Chondrocyte (in vitro differentiated cells): ENCODE measurements at places on chromosomes 12 and 14. TPM values are rescaled to one million over a fixed set of nuclear protein-coding genes. Genes with fewer than 3 reads are reported as not detected.

DNA sequence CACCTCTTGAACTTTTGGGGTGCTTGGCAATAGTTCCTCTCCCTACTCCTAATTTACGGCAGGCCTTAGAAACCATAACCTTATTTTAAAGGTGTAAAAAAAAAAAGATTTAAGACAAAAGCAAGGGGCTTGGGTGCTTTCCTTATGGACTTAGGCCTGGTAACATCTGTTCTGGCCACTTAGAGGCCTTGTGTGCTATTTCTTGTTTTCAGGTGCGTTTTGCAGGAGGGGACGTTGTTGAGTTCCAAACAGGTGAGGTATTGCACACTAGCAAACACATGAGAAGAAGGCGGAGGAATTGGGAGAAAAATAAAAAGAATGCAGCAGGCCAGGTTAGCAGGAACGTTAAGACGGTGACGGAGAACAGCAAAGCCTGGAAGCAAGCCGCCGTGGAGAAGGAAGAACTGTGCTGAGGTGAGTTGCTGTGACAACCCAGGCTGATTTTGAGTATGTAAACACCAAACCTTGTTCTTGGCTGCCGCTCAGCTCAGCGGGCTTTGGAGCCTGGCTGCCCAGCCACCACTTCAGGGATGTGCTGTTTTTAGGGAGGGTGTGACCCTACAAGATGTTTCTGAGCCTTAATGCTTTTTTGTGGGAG lies 17.3 kb downstream of the EMG1 start:
- no peaks in the 10 kb centered on the region for H3K27me3 ChIP-seq
- no peak overlapping the region for H3K4me3 ChIP-seq
- no peak overlapping the region for H3K27ac ChIP-seq
- no peaks in the 10 kb centered on the region for H3K4me1 ChIP-seq

GRCh38 chr14:73726025-73726961 lies 12.1 kb upstream of the PNMA1 start:
- H3K4me3 ChIP-seq, result no peak overlapping the region
- H3K4me1 ChIP-seq, result peaks cover 60% of the 10 kb centered on the region
- no peaks in the 10 kb centered on the region for H3K27me3 ChIP-seq
- H3K27ac ChIP-seq, result peak overlapping the region; percentile 97

DNA sequence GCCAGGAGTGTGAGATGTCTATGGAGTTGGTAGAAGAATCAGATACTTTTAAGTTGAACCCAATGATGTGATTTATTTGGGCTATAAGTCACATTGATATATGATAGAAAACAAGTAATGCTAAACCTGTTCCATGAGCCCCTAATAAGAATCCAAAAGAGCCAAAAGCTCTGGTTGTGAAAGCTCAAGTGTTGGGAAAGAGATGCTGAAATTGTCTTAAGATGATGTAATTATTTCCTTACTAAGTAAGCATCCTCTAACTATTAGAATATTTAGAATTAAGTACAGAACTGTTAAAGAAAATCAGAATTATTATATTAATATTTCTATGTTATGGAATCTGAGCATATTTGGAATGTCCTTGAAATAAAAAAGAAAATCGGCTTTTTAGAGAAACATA lies 17.6 kb upstream of the SLC2A13 start:
- no peak overlapping the region for H3K27ac ChIP-seq
- no peak overlapping the region for H3K4me3 ChIP-seq
- no peak for DNase-seq
- no peaks in the 10 kb centered on the region for H3K4me1 ChIP-seq
- H3K36me3 ChIP-seq, result no peaks in the 10 kb centered on the region
- H3K27me3 ChIP-seq, result peaks cover 6% of the 10 kb centered on the region

GRCh38 chr12:98274430-98275130 lies 240.8 kb upstream of the TMPO start:
- H3K4me3 ChIP-seq, result no peak overlapping the region
- H3K4me1 ChIP-seq, result no peaks in the 10 kb centered on the region
- no peaks in the 10 kb centered on the region for H3K36me3 ChIP-seq
- H3K27ac ChIP-seq, result no peak overlapping the region
- H3K27me3 ChIP-seq, result peaks cover 12% of the 10 kb centered on the region

- H3K27me3 ChIP-seq, result no peaks in the 10 kb centered on the region
- no peaks in the 10 kb centered on the region for H3K36me3 ChIP-seq
- no peak overlapping the region for H3K27ac ChIP-seq
- no peak for DNase-seq
- H3K4me1 ChIP-seq, result no peaks in the 10 kb centered on the region
Observed at GRCh38 chr12:13896063-13896626, 85.3 kb downstream of the GRIN2B start.

GRCh38 chr12:29559198-29559597 lies 61.7 kb upstream of the OVCH1 start:
- DNase-seq, result no peak
- H3K4me3 ChIP-seq, result no peak overlapping the region
- peaks cover 17% of the 10 kb centered on the region for H3K36me3 ChIP-seq
- peaks cover 36% of the 10 kb centered on the region for H3K4me1 ChIP-seq
- H3K27ac ChIP-seq, result no peak overlapping the region

DNA sequence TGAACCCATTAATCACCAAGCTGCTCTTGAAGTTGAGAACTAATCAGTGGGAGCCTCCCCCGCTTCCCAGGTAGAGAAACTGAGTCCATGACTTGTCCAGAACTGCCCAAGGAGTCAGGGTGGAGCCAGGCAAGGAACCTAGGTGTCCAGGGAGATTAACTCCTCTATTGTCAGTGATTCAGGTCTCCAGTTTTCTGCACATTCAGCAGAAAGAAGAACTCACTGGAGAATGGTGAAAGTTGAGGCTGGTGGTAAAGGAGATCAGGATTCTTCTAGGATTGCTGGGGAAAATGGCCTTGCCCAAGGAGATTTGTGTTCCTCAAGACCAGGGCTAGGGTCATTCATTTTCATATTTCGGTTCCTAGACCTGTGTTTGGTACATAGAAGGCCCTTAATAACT lies 87.2 kb upstream of the CISTR start:
- no peak overlapping the region for H3K4me3 ChIP-seq
- no peak for DNase-seq
- no peaks in the 10 kb centered on the region for H3K4me1 ChIP-seq
- H3K36me3 ChIP-seq, result no peaks in the 10 kb centered on the region
- no peak overlapping the region for H3K27ac ChIP-seq
- H3K27me3 ChIP-seq, result peaks cover 72% of the 10 kb centered on the region

- H3K4me3 ChIP-seq, result no peak overlapping the region
- no peaks in the 10 kb centered on the region for H3K27me3 ChIP-seq
- DNase-seq, result no peak
- H3K27ac ChIP-seq, result no peak overlapping the region
- no peaks in the 10 kb centered on the region for H3K4me1 ChIP-seq
- no peaks in the 10 kb centered on the region for H3K36me3 ChIP-seq
Observed at GRCh38 chr12:128328961-128329360, 62.0 kb downstream of the TMEM132C start.

DNA sequence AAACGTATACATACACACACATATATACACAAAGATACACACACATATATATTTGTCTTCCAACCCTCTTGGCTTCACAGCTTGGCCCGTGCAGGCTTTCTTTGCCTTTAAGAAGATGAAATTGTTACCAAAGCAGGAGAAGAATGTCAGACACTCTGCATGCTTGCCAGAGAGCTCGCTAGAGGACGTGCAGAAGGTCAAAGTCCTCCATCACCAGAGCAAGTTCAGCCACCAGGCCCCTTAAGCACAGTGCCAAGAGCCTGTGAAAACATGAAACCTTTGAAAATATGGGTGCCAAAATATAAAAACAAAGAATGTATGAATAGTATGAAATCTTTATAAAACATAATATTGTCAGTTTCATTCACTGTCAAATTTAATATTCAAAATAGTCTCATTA lies 14.9 kb upstream of the MCRS1 start:
- no peaks in the 10 kb centered on the region for H3K27me3 ChIP-seq
- no peaks in the 10 kb centered on the region for H3K36me3 ChIP-seq
- H3K4me3 ChIP-seq, result no peak overlapping the region
- no peak for DNase-seq

GRCh38 chr14:31221266-31221665 lies 13.7 kb upstream of the HECTD1 start:
- peaks cover 1% of the 10 kb centered on the region for H3K27me3 ChIP-seq
- H3K36me3 ChIP-seq, result no peaks in the 10 kb centered on the region
- no peak overlapping the region for H3K27ac ChIP-seq
- no peak for DNase-seq

- H3K36me3 ChIP-seq, result peaks cover 3% of the 10 kb centered on the region
- no peak overlapping the region for H3K27ac ChIP-seq
- H3K4me3 ChIP-seq, result no peak overlapping the region
- H3K27me3 ChIP-seq, result no peaks in the 10 kb centered on the region
Observed at GRCh38 chr12:87254381-87255030, 774.7 kb downstream of the C12orf50 start.

GRCh38 chr14:58488550-58488949 lies 61.0 kb downstream of the KIAA0586 start:
- H3K4me3 ChIP-seq, result peak overlapping the region; percentile 14
- H3K4me1 ChIP-seq, result peaks cover 9% of the 10 kb centered on the region
- DNase-seq, result no peak
- H3K36me3 ChIP-seq, result peaks cover 6% of the 10 kb centered on the region

GRCh38 chr12:42588524-42589464 lies 752 bp downstream of the PRICKLE1 start:
- peak overlapping the region; percentile 90 for H3K27ac ChIP-seq
- no peak for DNase-seq
- H3K4me3 ChIP-seq, result peak overlapping the region; percentile 91
- no peaks in the 10 kb centered on the region for H3K27me3 ChIP-seq
- H3K4me1 ChIP-seq, result peaks cover 54% of the 10 kb centered on the region

DNA sequence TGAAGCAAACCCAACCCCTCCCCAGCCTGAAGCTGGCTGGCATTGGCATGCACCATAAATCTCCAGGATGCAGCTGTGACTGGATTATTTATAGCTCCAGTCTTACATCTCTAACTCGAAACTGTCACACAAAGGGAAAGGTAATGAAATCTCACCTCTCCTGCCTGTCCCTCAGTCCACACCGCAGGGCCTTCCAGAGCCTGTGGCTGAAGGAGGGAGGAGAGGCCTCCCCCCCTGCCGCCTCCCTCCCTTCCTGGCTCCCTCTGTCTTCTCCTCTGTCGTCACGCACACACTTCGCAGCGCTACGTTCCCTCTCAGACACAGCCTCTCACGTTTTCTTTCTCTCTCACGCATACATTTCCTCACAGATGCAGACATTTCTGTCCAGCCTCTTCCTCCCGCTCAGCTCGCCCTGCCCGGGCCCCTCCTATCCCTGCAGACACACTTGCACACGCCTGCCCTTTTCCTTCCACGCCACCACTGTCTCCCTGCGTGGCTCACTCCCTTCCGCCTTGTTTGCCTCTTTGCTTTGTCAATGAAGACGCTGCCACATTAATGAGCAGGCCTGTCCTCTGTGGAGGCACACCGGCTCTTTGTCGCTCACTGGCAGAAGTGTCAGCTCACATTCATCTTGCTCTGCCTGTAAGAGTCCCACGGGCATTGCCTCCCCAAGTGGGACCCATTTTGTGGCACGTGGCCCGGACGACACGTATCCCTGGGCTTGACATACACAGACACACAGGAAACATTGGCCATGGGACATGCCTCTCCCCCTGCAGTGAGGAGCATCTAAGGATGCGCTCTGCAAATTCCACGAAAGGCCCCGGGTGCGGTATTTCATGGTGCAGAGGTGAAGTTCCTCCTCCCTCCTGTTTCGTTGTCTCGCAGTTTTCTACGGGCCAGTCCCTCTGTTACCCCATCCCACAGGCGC lies 27.9 kb downstream of the IRF2BPL start:
- DNase-seq, result no peak
- peak overlapping the region; percentile 70 for H3K27ac ChIP-seq
- H3K4me3 ChIP-seq, result peak overlapping the region; percentile 2
- no peaks in the 10 kb centered on the region for H3K36me3 ChIP-seq
- H3K27me3 ChIP-seq, result no peaks in the 10 kb centered on the region
- peaks cover 12% of the 10 kb centered on the region for H3K4me1 ChIP-seq

GRCh38 chr12:106865683-106866082 lies 90.0 kb upstream of the TMEM263 start:
- no peak overlapping the region for H3K27ac ChIP-seq
- peaks cover 4% of the 10 kb centered on the region for H3K36me3 ChIP-seq
- no peak overlapping the region for H3K4me3 ChIP-seq
- H3K27me3 ChIP-seq, result no peaks in the 10 kb centered on the region

DNA sequence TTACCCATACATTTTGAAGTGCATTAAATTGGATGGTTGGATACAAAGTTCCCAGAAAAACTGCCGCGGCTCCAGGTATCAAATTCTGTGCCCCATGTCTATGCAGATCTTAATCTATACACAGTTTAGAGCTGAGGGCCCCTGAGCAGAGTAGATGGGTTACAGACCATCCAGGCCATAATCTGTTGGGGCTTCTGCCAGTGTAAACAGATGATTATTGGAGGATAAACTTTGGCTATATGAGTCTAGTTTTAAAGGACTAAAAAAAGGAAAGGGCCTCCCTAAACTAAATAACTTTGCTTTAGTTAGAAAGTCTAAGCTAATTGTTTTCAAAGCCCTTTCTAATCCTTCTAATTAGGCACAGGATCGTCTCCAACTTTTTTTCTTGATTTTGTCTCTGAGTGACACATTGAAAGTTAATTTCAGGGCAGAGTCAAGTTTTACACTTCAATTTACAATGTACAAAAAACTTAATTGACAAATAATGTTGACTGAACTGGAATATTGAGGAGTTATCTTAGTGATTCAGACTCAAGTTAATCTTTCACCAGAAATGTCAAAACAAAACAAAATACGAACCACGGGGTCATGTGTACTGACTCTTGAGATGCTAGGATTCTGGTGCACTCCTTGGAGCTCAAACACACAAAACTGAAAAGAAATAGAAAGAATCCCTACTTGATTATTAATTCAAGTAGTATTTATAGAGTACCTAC lies 133.9 kb upstream of the SCAF11 start:
- H3K4me1 ChIP-seq, result peaks cover 16% of the 10 kb centered on the region
- H3K27me3 ChIP-seq, result peaks cover 8% of the 10 kb centered on the region
- no peak for DNase-seq
- H3K27ac ChIP-seq, result no peak overlapping the region
- peak overlapping the region; percentile 44 for H3K4me3 ChIP-seq
- H3K36me3 ChIP-seq, result no peaks in the 10 kb centered on the region

AHNAK2 gene
- 271 to 361 TPM (median 274 TPM) in 3 replicates for total RNA-seq

ENO2 gene
- total RNA-seq, result 22.2 to 60.8 TPM (median 58.6 TPM) in 3 replicates

POTEG gene
- not detected in 3 replicates for total RNA-seq

ALDH2 gene
- total RNA-seq, result 42.0 to 73.8 TPM (median 73.3 TPM) in 3 replicates

NPAS3 gene
- total RNA-seq, result 1.6 to 5.7 TPM (median 2.6 TPM) in 3 replicates
